Upper lobe of right lung (tissue), 1 donor: ENCODE measurements at places on chromosomes 1 and 21. TPM values are rescaled to one million over a fixed set of nuclear protein-coding genes. Genes with fewer than 3 reads are reported as not detected.

- no peak for DNase-seq
- H3K4me3 ChIP-seq = no peak overlapping the region
- no peaks in the 10 kb centered on the region for H3K36me3 ChIP-seq
- H3K27ac ChIP-seq = no peak overlapping the region
These were observed 45.7 kb downstream of the CAPN9 start for GRCh38 chr1:230792691-230793462.

GRCh38 chr1:153929981-153930948 is 7.5 kb upstream of the GATAD2B start:
- H3K4me3 ChIP-seq = no peak overlapping the region
- peaks cover 54% of the 10 kb centered on the region for H3K36me3 ChIP-seq
- no peak overlapping the region for H3K27ac ChIP-seq
- H3K4me1 ChIP-seq = no peaks in the 10 kb centered on the region
- H3K27me3 ChIP-seq = no peaks in the 10 kb centered on the region

DNA sequence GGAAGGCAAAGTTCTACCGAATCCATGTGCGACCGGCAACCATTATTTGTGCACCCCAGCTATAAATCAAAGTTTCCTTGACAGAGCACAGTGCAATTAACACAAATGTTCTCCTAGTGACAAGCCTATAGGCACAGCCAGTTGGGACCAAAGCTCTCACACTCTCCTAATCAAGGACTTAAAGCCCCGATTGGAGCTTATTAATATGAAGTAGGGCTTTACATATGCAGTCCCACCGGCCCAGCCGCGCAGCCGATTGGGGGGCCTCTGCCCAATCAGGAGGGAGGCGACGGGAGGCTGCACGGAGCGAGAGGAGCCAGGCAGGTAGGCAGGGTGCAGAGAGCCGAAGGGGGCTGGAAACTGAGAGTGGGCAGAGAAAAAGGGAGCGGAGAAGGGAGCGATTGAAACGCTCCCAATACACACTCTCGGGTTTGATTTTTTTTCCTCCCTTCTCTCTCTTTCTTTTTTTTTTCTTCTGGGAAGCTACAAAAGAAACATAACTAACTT is at the start of gene ESRRG:
TSS of gene ESRRG (minus strand) at position 156 of the 507 bp plus-strand sequence. CDS start at position 26, 130 bp downstream.
- H3K27ac ChIP-seq = no peak within 1 kb of the TSS
- peak; percentile 70 for DNase-seq
- H3K36me3 ChIP-seq = no peaks in the 10 kb centered on the region
- H3K27me3 ChIP-seq = peaks cover 30% of the 10 kb centered on the region

- H3K27me3 ChIP-seq = no peaks in the 10 kb centered on the region
These were observed 4.6 kb upstream of the PLA2G2D start for GRCh38 chr1:20123722-20124455.

DNA sequence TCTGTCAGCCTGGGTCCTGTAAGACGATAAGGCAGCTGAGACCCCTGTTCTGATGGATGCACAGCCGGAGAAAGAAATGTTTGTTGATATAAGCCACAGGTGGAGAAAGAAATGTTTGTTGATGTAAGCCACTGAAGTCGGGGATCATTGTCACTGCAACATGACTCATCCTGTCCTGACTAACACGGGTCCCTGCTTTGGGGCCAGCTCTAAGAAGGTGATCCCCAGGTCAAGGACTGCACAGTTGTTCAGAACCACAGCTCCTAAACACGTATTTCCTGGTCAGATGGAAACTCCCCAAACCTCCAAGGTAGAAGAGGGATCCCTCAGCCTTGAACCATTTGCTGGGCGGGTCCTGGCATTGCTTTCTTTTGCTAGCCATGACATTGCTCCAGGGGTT is 86.4 kb upstream of the IGSF21 start:
- H3K36me3 ChIP-seq = no peaks in the 10 kb centered on the region
- DNase-seq = peak; percentile 6
- H3K4me1 ChIP-seq = no peaks in the 10 kb centered on the region
- H3K4me3 ChIP-seq = no peak overlapping the region
- H3K27ac ChIP-seq = no peak overlapping the region

Gene GREM2
- total RNA-seq = 0.64 TPM

Gene TPTE
- total RNA-seq = not detected

Gene REN
- total RNA-seq = 0.81 TPM
